ENCODE measurements at places on chromosomes 1 and 21. TPM values are rescaled to one million over a fixed set of nuclear protein-coding genes. Genes with fewer than 3 reads are reported as not detected.

GRCh38 chr1:8669606-8670335 is 147.7 kb downstream of the RERE start:
- no peak for DNase-seq

GRCh38 chr1:206863266-206863665 is 2.2 kb upstream of the IL20 start:
- DNase-seq, result no peak

Gene CELF3
- total RNA-seq, result not detected

DNA sequence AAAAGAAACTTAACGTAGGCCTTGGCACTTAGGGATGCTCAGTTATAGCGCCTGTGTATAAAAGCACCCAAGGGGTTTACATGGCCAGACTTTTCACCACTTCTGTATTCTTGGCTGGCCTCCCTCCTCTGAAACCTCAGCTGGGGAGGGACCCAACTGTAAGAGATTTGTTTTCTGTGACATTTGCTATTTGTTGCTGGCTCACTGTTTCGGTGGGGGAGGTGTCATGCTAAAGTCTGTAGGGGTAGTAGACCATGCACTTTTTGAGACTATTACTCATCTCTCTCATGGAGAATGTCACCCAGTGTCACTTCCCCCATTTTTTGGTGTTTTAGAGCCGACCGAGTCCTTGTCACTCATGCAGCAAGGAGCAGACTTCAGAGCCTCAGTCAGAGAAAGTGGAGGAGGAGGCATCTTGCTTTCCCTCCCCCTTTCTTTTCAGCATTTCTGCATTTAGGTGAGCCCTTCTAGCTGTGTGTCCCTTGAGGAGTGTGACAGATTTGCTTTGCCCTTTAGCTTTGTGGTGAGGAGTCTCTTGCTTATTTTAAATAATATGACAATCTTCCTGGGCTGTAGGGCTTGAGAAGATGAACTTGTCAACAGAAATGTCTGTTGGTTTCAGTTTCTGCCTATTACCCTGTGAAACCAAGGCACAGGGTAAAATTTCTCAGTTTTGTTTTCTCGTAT is 160.1 kb downstream of the FASLG start:
- DNase-seq, result peak; percentile 29

Gene VAMP4
- total RNA-seq, result 16.1 TPM

Gene FCGR3A
- not detected for total RNA-seq

Gene TMEM59
- 210 TPM for total RNA-seq

Gene SH2D2A
- 56.3 TPM for total RNA-seq

- no peak for DNase-seq
Measured at GRCh38 chr1:34867415-34867814, 7.9 kb upstream of the SMIM12 start.

GRCh38 chr1:13775916-13776315 is 75.9 kb downstream of the PRDM2 start:
- DNase-seq, result no peak

Gene RGS8
- not detected for total RNA-seq

GRCh38 chr1:228992907-228993535 is 257.7 kb downstream of the RHOU start:
- no peak for DNase-seq

DNA sequence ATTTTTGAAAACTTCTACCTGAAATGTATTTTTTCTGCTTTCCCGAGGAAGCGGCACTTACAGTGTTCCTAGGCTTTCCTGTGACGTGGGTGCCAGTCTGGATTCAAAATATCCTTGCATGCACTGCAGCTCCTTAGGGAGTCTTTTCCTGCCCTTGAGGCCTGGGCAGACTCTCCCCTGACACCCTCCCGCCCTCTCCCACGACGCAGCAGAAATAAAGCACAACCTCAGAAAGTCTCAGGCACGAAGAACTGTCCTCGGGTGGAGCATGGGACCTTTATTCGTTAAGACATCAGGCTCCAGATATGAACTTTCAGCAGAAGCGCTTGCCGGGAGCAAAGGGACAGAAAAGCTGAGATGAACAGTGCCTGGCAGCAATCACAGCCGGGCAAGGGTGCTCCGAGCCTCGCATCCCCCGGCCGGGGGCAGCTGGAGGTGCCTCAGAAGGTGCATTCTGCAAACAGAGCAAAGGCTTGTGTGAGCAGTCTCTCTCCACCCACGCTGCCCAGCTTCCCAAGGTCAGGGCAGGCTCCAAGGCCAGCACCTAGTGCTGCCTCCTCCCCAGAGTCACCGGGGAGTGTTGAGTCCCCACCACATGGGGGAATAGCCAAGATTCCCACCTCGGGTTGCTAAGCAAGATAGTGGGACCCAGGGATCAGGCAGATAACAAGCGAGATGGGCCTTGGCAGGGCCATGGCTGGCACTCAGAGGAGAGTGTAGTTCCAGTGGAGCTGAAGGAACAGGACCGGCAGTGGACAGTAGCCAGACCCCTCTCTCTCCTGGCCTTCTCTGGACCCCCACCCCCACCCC is 3.2 kb downstream of the TFF3 start:
- no peak for DNase-seq

DNA sequence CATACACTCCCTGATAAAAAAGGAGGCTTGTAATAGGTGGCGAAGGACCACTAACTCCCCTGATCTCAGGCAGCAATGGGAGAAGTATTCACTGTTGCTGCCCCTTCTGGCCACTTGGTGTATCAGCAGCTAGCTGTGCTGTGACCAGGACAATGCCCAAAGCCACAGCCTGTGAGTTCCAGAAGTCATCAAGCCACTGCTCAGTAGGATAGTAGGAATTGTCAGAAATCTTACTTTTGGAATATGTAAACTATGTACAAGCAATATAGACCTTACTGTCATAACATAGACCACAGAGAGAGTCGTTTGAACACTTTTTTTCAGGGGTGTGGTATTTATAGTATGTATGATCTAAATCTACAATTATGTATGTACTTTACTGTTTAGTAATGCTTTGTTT is 248.3 kb upstream of the CAMK1G start:
- no peak for DNase-seq

DNA sequence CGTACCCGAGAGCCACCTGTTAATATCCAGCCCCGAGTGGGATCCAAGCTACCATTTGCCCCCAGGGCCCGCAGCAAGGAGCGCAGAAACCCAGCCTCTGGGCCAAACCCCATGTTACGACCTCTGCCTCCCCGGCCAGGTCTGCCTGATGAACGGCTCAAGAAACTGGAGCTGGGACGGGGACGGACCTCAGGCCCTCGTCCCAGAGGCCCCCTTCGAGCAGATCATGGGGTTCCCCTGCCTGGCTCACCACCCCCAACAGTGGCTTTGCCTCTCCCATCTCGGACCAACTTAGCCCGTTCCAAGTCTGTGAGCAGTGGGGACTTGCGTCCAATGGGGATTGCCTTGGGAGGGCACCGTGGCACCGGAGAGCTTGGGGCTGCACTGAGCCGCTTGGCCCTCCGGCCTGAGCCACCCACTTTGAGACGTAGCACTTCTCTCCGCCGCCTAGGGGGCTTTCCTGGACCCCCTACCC is 1.4 kb downstream of the USP21 start:
- no peak for DNase-seq

GRCh38 chr1:43446388-43446740 is 7.4 kb downstream of the HYI start:
- DNase-seq, result no peak

Gene PALMD
- total RNA-seq, result not detected

Gene TSEN15
- total RNA-seq, result 48.9 TPM

Gene FMO3
- total RNA-seq, result not detected

DNA sequence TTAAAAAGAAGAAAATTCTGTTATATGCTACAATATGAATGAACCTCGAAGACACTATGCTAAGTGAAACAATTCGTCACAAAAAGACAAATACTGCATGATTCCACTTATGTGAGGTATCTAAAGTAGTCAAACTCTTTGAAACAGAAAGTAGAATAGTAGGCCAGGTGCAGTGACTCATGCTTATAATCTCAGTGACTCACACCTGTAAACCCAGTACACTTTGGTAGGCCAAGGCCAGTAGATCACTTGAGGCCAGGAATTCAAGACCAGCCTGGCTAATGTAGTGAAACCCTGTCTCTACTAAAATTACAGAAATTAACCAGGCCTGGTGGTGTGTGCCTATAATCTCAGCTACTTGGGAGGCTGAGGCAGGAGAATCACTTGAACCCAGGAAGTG is 25.7 kb downstream of the EPHA10 start:
- no peak for DNase-seq

GRCh38 chr1:167272369-167272957 is 51.8 kb downstream of the POU2F1 start:
- DNase-seq, result no peak

Gene KIF26B
- total RNA-seq, result not detected

GRCh38 chr1:88552226-88552625 is 131.8 kb upstream of the PKN2 start:
- no peak for DNase-seq

DNA sequence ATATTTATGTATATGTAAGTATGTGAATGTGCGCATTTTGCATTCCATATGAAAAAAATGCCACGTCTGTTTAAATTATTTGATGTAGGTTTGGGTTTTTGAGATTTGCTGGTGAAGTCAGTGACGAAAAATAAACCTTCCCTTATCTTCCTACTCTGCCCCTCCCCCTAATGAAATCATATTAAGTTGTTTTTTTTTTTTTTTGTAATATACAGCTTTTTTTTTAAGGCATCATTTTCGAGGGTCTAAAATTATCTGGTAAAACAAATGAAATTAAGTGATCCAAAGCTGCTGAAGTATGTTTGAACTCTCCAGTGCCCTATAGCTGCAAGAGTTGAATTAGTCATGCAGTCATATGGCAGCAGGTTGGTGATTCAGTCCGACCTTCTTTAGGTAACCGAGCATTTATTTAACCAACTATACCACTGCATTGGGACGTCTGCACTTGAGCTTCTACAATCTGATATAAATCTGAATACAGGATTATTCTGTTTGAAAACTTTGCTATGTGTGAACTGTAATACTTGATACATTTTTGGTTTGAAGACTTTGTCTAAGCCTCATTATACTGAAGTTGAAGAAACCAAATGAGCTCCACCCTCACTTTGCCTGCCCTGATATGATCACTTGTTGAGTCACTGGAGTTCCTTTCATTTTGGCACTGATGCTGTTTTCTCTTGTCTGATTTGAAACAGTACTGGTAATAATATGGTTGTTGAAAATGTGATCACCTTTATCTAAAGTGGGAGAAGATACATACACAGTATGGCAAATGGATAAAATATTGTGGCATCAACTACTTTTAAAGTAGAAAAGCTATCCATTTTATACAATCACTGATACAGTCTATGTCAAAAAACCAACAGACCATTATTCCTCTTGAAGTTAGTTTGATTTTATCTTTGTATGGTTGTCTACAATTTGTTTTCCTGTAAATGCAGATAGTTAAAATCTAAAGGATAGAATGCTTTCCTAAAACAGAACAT is 11.7 kb downstream of the PDIK1L start:
- DNase-seq, result peak; percentile 43

Gene BRINP2
- not detected for total RNA-seq

GRCh38 chr1:92066321-92066720 is 8.9 kb downstream of the SETSIP start:
- DNase-seq, result no peak

DNA sequence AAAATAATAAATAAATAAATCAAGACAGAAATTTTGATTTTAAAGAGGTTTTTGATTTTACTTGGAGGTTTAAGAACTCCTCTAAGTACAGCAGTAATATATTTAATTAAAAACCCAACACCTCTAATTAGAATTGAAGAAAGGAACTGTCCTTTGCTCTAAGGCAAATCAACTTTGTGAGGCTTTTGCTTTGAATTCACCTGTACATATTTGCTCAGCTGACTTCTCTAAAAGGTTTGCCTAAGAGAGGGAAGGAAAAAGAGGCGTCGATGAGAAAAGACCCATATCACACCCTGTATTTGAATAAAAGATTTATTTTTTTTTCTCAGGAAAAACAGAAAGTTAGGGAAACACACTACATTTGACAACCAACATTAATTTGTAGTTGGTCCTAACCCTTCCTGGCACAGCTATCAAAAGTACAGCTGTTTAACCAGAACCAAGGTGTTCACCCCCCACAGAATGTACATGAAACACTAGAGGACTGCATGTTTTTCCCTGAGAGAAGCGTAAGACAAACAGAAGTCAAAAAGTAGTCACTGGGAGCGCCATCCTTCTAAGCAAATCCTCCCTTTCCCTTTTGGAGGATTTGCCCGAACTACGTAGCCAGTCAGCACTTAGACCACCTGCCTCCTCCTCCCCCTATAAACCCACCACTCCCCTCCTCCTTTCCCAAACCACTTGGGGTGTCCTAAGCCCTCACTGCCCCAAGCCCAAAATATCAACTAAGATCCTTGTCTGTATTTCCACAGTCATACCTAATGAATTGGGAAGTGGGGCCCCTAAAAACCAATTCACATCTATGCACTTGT is 4.9 kb downstream of the MCL1 start:
- no peak for DNase-seq

Gene PBX1
- 0.15 TPM for total RNA-seq

Gene PSEN2
- 2.9 TPM for total RNA-seq

- peak; percentile 38 for DNase-seq
Measured at GRCh38 chr1:46489638-46490405, at the start of gene DMBX1. DMBX1 (plus strand) TSS chr1:46489836; CDS start chr1:46507011, 17,175 bp downstream.

Gene UBE2U
- not detected for total RNA-seq

Gene AADACL3
- total RNA-seq, result not detected

Gene CD53
- total RNA-seq, result 530 TPM

DNA sequence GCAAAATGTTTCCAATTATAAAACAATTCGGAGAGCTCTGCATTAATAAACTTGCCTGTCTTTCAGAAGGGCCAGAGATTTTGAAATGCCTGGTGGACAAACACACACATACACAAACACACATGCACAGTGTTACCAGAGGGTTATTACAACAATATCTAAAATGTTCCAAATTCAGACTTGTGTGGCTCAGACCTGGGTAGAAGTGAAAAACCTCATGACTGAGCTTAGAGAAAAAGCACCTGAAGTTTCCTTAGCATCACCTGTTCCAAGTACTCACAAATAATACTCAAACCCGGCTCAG is 247.9 kb downstream of the FOXD2 start:
- no peak for DNase-seq

Gene CGN
- 0.17 TPM for total RNA-seq

GRCh38 chr1:31593136-31593665 is 16.9 kb downstream of the TINAGL1 start:
- DNase-seq, result no peak

Gene ADGRB2
- 0.27 TPM for total RNA-seq

- peak; percentile 64 for DNase-seq
Measured at GRCh38 chr1:159177272-159177907, 6.0 kb downstream of the CADM3 start.
